ENCODE measurements at places on chromosomes 16 and 17.

GRCh38 chr16:56547120-56547948, 17.5 kb upstream of the MT4 start:
- H3K4me1 ChIP-seq: peaks cover 25% of the 10 kb centered on the region
- H3K27me3 ChIP-seq: peaks cover 3% of the 10 kb centered on the region
- DNase-seq: no peak
- H3K36me3 ChIP-seq: no peaks in the 10 kb centered on the region

GRCh38 chr17:8120520-8121406, 2.4 kb upstream of the ALOXE3 start:
- no peaks in the 10 kb centered on the region for H3K36me3 ChIP-seq
- peak; percentile 78 for DNase-seq
- peaks cover 76% of the 10 kb centered on the region for H3K27me3 ChIP-seq
- H3K27ac ChIP-seq: peak overlapping the region; percentile 86
- H3K4me1 ChIP-seq: peaks cover 41% of the 10 kb centered on the region
- peak overlapping the region; percentile 98 for H3K4me3 ChIP-seq

DNA sequence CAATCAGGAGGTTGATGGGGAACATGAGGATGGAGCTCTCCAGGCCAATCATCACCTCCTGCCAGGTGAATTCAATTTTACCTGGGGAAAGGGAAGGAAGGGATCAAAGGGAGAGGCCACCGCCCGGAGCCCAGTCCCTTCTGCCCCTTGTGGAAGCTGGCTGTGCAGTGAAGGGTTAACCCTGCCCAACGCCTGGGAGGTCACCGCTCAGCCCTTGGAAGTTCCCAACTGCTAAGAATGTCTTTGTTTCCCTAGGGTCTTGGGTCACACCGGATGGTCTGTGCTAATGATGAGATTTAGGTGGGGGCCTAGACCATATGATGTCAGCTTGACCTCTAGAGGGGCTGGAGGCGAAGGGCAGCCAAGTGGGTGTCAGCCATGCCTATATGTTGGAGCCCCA, 52.1 kb upstream of the GCSH start:
- H3K27me3 ChIP-seq: peaks cover 14% of the 10 kb centered on the region
- no peaks in the 10 kb centered on the region for H3K36me3 ChIP-seq
- DNase-seq: no peak
- no peak overlapping the region for H3K4me3 ChIP-seq
- peaks cover under 1% of the 10 kb centered on the region for H3K4me1 ChIP-seq

DNA sequence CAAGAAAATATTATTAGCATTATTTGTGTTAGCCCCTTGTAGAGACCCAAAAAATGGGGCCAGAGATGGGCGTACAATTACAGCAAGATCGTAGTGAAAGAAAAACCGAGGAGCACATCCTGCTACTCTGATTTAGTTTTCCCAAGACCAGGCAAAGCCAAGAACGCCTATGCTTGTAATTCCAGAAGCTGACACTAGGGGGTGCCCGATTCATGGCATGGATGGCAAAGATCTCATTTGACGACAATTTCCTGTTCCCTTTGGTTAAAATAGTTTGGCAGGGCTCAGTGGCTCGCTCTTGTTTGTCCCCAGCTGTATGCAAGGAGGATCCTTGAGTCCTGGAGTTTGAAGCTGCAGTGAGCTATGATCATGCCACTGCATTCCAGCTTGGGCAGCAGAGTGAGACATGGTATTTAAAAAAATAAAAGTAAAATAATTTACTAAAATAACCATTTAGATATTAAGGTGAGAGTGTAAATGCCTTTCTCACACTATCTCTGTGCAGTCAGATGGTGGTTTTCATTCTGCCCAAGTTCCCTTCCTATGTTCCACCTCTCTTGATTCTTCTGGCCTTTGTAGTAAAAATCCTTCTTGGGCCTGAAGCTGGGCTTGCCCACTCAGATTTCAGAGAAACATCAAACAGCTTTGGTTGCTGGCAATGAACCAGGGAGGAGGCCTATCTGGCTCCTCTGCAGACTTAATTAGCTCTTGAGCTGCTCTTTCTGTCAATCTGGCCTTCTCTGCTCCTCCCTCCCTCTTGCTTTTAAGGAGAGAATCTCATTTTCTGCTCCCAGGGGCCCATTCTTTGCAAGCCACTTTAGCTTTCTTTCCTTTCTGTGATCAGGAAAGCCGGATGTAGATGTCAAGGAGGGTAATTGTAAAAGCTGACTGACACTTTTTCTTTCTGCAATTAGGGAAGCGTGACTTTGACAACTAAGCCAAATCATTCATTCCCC, 31.2 kb downstream of the TMEM238L start:
- peaks cover 42% of the 10 kb centered on the region for H3K4me1 ChIP-seq
- peaks cover 29% of the 10 kb centered on the region for H3K27me3 ChIP-seq
- H3K27ac ChIP-seq: peak overlapping the region; percentile 95
- DNase-seq: peak; percentile 65

GRCh38 chr16:57091975-57092785, at the start of gene CPNE2:
Gene CPNE2, plus strand, starts transcription at chr16:57092583. Its CDS starts 18,160 bp downstream, at chr16:57110743.
- peaks cover 29% of the 10 kb centered on the region for H3K4me1 ChIP-seq
- peak; percentile 78 for DNase-seq
- no peak within 1 kb of the TSS for H3K27ac ChIP-seq
- peak within 1 kb of the TSS; percentile 86 for H3K4me3 ChIP-seq
- H3K36me3 ChIP-seq: no peaks in the 10 kb centered on the region
- peaks cover 34% of the 10 kb centered on the region for H3K27me3 ChIP-seq

DNA sequence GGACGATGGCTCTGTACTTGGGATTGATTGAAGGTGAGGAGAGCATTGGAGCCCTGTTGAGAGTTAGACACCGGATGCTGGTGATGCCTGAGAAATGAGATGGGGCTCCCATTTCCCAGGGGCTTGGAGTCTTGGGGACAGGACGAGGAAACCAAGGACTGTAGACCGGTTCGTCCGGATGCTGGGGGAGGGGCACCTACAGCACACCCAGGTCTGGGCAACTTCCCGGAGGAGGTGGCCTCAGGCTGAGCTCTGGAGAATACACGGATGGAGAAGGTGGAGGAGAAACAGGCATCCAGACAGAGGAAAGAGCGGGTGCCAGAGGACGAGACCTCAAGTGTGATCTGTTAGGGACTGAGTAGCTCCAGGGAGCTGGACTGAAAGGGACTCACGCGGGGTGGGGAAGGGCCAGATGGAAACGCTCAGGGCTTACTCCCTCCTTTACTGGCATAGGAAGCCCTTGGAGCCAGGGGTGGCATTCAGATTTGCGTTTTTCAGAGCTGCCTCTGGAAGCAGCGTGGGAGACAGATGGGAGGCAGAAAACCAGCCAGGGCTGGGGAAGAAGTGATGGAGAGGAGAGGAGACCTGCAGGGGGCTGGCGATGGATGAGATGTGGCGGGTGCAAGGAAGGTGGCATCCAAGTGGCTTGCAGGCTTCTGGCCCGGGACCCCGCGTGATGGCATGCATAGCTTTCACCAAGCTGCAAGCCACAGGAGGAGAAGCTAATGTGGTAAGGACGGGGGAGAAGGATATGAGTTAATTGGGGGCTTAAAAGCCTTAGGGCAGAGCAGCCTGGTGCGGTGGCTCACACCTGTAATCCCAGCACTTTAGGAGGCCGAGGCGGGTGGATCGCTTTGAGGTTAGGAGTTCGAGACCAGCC, 8.3 kb downstream of the C1QTNF1 start:
- peaks cover 70% of the 10 kb centered on the region for H3K27me3 ChIP-seq
- peak overlapping the region; percentile 13 for H3K27ac ChIP-seq
- no peaks in the 10 kb centered on the region for H3K36me3 ChIP-seq
- no peak for DNase-seq
